ENCODE measurements at places on chromosomes 2 and 18.

GRCh38 chr2:68466361-68466777, 725 bp downstream of the FBXO48 start:
- DNase-seq: peak; percentile 18

- DNase-seq: peak; percentile 24
These were observed 36.0 kb downstream of the KLHL29 start for GRCh38 chr2:23420840-23421476.

GRCh38 chr2:63875131-63875527, 33.4 kb downstream of the UGP2 start:
- no peak for DNase-seq

DNA sequence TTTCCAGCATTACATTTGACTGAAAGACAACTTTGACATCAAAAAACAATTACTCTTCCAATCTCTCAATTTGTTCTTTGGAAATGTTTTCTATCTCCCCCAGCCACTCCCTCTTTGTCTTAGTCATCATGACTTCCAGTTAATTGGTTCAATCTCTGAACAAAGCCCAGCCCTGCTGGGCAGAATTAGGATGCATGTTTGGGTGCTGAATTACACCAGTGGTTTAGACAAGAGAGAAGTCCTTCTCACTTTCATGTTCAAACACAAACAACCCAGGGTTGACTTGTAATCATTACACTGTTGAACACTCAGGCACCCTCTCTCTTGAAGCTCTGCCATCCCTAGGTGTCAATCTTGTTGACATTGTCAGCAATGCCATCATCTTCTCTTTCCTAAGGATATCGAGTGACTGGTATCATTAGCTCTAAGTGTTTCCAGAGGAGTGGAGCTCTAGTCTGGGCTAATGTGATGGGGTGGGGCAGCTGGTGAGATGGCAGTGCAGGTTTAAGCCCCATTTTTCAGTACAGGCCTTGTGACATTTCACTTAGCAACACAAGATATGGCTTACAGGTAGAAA, 90.8 kb upstream of the MEIS1 start:
- no peak for DNase-seq

DNA sequence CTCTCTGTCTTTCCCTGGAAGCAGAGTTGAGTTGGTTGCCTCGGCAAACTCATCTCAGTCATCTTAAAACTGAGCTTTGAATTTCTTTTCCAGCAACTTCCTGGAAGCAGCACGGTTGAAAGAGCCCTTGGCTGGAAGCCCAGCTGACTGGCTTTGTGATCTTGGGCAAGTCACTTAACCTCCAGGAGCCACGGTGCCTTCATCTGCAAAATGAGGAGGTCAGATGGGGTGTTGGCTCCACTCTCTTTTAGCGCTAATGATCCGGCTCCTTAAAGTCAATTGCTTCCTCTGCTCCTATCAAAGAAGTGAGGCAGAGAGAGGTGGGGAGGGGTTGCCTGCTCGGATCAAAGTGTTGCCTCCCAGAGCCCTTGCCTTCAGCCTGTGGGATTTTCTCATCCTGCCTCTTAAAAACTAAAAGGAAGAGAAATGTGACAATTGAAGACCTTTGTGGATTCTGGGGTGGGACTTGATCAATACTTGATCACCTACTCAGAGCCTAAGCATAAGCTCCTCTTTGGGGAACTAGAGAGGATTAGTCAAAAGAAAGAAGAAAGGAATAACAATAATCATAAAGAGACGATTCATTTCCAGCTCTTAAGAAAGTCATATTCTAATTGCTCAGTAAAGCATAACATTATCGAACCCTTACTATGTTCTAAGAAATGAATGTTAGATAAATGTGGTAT, 86.6 kb downstream of the MYCN start:
- DNase-seq: no peak

- peak; percentile 4 for DNase-seq
These were observed 64.2 kb upstream of the OTOF start for GRCh38 chr2:26542194-26542455.

DNA sequence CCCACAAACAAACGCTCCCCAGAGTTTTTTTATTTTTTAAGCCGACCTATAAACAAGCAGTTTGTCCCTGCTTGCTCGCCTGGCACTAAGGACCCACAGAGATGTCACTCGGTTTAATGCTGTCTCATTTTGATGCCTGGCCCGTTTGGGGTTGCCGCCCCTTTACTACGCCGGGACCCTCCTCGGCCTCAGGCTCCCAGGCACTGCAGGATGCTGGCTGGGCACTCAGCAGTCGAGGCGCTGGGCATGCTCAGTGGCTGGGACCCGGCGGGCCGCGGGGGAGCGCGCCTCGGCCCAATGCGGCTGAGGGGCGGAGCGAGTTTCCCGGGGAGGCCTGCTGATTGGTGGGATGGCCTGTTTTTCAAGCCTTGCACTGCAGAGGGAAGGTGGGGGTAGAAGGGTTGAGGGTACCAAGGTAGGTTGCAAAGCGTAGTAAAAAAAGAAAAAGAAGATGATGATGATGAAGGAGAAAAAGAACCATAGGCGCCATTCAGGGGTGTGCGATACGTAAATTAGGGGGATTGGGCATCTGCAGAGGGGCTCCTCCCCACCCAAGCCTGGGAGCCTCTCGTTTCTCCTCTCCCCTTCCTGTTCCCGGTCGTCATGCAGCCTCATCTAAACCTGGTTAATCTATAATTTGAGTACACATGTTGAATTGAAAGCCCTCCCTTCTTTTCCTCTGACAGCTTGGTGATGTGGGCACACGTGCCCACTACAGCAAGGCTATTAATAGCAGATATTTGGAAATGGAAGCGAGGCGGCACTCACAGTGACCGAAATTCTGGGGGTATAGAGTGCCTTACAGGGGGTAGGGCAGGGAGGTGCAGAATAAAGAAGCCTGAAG, 1.5 kb upstream of the IRS1 start:
- peak; percentile 86 for DNase-seq

- DNase-seq: no peak
These were observed 86.8 kb downstream of the FMNL2 start for GRCh38 chr2:152421521-152422370.

DNA sequence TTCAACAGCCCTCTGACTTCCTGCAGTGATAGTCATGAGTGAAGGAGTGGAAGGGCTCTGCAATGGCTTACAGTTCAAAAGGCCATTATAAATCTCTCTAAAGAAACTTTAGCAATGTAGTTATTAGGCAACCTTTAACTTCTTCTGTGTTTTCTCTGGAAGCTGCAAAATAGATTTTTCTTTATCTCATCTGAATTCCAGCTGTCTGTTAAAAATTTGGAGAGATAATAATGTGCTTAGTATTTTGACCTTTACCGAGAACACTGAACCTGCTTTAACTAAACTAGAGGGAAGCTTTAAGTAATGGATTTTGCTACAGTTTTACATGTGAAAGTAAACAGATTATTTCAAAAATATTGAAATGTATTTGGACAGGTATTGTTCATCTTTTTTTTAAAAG, 847.9 kb downstream of the ERBB4 start:
- no peak for DNase-seq

DNA sequence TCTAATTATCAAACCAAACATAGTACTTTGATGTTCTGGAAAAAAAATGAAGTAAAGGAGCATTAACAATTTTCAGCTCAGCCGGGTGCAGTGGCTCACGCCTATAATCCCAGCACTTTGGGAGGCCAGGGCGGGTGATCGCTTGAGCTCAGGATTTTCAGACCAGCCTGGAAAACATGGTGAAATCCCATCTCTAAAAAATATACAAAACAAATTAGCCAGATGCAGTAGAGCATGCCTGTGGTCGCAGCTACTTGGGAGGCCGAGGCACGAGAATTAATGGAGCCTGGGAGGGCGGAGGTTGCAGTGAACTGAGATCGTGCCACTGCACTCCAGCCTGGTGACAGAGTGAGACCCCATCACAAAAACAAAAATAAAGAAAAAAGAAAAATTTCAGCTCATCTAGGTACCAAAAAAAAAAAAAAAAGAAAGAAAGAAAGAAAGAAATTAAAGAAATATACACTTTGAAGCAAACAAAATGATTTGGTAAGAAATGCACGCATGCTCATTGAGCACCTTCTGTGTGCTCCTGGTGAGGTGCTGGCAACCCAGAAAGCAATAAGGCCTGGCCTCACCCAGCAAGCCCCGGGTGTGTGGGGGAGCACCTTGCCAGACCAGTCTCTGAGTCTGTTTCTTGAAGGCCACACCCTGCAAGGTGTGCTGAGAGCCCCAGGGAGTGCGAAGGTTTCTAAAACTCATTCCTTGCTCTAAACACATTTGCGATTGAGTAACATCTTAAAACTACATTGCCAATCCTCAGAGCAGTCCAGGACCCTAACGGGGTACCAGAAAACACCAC, 133.5 kb downstream of the TFCP2L1 start:
- no peak for DNase-seq
